ENCODE measurements at places on chromosomes 6 and 20.

DNA sequence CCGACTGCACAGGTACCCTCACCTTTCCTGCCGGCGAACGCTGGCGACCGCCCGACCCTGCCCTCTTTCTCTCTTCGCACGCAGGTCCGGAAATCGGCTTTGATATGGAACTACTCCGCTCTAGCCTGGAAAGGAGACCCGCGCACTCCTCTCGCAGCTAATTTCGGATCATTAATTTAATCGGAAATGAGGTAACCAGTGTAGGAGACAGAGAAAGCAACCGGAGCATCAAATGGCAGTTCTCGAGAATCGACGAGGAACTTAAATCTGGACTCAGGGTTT is 949 bp upstream of the ATXN1 start:
- no peak for DNase-seq

DNA sequence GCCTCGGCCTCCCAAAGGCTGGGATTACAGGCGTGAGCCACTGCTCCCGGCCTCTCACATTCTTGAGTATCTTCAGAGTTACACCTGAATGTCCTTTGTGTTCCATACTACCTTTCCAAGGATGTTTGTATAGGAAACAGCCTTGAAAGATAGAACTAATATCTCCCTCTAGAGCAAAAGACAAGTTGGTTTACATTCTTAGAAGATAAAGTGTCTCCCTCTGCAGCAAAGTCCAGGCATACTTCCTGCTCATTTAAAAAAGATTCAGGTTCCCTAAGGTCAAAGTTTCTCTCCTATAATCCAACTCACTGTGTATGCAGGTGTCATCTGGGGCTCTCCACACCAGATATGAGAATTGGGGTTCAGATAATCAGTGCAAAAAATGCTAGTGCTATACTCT is 224.4 kb downstream of the TPBG start:
- DNase-seq, result no peak

GRCh38 chr6:73047801-73048200 is 177.5 kb downstream of the KHDC1L start:
- DNase-seq, result no peak

DNA sequence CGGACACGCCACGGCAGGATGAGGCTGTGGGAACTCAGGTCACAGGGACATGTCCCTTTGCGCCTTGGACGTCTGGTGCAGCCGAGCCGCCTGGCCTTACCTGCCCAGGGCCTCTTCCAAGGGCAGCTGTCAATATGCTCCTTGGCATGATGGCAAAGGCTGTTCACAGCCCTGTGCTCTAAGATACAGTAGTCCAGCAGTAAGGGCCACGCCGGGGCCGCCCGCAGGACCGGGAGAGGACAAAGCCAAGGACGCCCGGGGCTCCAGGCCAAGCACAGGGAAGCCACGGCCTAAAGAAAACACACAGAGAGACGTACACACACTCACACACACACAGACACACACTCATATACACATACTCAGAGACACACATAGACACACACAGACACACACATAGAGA is 13.0 kb downstream of the FOXF2 start:
- DNase-seq, result no peak

GRCh38 chr6:39426073-39426456 is 103.6 kb upstream of the KCNK16 start:
- DNase-seq, result peak; percentile 83
